ENCODE measurements at places on chromosomes 3 and 15.

DNA sequence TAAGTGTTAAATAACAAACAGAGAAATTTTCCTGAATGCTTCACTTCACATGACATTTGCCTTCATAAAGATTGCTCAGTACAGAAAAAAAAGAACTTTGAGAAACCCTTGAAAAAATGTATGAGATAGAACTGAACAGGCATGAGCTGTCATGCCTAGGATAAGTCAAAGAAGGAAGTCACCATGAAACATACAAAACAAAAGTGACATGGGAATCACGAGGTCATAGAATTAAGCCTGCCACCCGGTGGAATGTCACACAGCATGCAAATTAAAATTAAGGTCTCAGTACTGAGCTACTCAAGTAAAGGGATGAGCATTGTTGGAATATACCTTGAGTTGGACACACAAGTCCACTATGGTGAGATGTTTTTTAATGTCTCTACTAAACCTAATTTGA lies 652.5 kb upstream of the NECTIN3 start:
- DNase-seq, result no peak

GRCh38 chr3:38004415-38005075 lies 14.0 kb downstream of the VILL start:
- DNase-seq, result no peak

DNA sequence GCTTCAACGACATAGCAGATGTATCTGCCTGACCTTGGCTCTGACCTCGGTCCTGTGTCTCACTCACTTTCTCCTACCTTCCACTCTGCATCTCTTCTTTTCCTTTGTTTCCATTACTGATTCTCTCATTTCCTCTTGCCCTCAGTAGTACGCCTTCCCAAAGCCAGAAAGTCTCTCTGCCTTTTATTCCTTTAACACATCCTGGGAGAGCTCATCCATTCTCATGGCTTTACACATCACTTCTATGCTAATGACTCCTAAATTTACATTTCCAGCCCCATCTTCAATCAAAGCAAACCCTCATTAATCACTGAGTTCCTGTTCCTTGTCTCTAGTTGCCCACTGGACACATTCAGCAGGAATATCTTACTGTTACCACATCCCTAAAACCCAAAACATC lies 938.6 kb downstream of the NTRK3 start:
- no peak for DNase-seq

- no peak for DNase-seq
These were observed 32.6 kb downstream of the NMD3 start for GRCh38 chr3:161253711-161254110.

DNA sequence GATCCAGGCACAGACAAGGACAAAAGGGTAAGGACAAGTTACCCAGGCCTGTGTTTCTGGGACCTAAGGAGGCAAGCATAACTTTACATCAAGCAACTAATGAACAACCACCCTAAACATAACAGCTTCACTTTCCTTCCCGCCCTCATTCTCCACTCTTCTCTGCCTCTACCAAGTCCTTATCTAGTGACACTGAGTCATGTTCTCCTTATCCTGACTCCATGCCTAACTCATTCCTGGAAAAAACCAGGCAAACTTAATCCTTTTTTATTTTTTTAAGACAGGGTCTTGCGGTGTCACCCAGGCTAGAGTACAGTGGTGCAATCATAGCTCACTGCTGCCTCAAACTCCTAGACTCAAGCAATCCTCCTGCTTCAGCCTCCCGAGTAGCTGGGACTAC lies 44.5 kb downstream of the TMEM44 start:
- no peak for DNase-seq

- no peak for DNase-seq
These were observed 109.0 kb upstream of the NEDD4 start for GRCh38 chr15:56102441-56102840.

- DNase-seq, result no peak
These were observed 547 bp downstream of the NUP210 start for GRCh38 chr3:13419505-13420044.

- no peak for DNase-seq
These were observed 2.2 kb downstream of the C15orf39 start for GRCh38 chr15:75203908-75204263.

DNA sequence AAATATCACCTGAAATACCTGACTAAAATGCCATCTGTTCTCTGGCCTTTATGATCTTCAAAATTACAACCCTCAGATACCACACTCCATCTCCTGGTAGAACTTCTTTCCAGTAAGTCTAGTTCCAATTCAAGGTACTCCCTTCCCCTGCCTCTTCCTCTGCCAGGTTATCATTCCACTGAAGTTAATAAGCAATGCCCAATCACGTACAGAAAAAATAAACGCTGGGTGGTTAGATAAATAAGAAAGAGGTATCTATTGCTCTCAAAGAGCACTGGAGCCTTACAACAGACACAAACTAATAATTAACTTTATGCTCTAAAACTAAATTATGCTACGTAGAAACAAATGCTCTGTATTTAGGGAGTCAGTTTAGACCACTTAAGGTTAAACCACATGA lies 112.5 kb downstream of the MYO9A start:
- no peak for DNase-seq

DNA sequence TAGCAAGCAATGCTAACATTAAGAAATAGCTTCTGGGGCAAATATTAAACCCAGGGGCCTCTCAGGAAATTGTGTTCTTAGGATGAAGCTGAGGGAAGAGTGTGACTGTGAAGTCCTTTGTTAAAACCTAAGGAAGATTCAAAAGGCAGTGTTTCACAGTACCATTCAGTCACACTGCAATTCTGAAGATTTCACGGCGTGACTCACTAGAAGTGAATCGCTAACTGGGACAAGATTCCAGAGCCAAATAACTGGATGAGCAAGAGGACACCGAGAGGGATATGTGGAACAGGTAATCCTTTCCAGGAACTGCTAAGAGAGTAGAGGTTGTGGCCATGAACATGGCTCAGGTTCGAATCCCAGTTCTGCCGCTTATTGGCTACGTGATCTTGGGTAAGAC lies 61.8 kb upstream of the SMAD3 start:
- no peak for DNase-seq

- DNase-seq, result peak; percentile 85
These were observed 74.5 kb downstream of the BFSP2 start for GRCh38 chr3:133474251-133474801.

DNA sequence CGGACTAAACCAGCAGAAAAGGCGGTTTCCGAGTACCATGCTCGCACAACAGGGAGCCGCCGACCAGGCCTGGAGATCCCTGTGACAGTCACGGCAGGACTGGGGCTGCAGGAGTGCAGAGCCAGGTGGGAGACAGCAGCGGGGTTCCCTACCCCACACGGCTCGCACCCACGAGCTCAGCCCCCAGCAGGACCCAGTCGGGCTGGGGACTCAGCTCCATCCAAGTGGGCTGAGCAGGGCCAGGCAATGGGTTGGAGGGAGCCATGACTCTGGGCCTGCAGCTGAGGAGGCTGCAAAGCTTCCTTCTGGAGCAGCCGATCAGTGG lies 15.8 kb downstream of the XXYLT1 start:
- no peak for DNase-seq

DNA sequence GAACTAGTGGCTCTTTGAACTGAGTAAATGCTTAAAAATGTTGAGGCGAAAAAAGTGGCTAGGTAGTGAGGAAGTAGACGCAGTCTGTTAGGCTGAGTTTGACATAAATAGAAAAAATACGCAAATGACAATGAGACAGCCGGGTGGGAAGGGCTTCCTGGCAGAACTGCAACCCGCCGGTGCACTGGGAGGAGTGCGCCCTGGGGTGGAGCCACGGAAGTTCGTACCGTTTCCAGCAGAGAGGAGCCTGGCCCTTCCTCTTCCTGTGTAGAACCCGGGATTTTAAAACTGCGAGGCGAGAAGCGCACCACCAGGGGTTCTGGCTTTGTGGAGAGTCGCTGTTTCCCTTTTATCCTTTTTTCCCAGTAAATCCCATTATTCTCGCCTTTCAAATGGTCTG lies 602.6 kb downstream of the PYDC2 start:
- DNase-seq, result no peak

- DNase-seq, result no peak
These were observed 51.0 kb downstream of the CACNA2D3 start for GRCh38 chr3:54173371-54173770.

GRCh38 chr3:184380627-184381260 lies 890 bp downstream of the CHRD start:
- no peak for DNase-seq

DNA sequence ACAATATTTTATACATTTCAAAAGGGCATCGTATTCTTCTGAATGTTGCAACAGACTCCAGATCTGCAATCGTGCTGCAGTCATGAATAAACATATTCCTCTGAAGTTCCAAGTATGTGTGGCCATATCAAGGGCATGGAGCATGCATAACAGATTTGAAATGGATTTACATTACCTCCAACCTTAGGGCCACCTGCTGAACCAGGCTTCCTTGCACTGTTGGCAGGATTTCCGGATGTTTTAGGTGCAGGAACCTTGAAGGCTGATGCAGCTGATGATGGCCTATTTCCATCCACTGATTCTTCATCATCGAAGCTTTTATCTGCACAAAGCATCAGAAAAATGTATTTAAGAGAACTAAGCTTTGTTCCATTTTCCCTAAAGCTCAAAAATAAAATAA lies 73.5 kb downstream of the CLASP2 start:
- no peak for DNase-seq

DNA sequence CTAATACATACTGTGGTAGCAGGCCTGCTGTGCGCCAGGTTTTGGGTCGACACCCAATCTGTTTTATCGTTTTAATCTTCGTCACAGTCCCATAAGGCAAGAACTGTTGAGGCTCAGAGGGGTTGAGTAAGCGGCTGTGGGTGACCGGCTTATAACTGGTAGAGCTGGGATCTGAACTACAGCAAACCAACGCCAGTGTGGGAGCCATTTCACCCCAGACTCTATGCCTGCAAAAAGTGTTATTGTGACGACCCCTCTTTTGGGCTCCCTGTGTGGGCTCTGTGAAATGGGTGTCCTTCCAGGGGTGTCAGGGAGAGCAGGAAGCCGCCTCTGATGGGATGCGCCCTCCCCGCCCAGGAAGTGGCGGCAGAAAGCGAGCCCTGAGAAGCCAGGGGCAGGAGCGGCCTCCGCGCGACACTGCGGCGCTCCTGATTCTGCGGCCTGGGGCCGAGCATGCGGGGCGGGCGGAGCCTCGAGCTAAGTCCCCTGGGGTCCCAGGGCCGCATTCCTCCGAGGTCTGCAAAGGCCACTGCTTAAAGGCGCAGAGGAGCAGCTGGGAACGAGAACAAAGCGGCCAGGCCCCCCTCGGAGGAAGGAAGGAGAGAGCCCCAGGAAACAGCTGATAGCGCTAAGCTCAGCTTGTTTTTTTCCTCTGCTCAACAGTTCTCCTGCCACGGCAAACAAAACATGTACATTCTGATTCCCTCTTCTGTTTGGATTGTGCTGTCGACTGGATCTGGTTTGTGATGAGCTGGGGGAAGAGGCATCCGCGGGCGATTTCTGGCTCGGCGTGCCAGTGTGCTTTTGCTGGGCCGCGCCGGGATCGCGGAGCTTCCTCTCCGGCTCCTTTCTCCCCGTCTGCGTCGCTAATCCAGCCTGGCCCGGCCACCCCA lies 33.9 kb downstream of the GRK7 start:
- DNase-seq, result no peak

DNA sequence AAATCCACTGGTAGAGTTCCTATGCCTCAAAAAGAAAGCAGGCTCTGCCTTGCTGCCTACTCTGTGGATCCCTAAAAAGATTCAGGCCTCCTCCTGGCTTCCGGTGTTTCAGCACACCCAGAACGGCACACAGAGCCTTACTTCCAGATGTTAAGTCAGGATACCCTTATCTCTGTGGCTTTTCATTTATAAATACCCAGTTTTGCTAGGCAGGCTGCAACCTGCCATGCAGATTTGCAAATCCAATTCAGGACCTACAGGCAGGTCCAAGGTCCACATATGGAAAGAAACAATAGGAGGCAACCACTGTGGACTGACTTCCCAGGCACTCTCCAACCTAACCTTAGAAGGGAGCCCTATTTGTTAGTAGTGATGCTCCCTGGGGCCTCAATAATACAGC lies 30.7 kb downstream of the EFL1 start:
- DNase-seq, result no peak

GRCh38 chr3:101849714-101850245 lies 466 bp downstream of the NFKBIZ start:
- peak; percentile 37 for DNase-seq

DNA sequence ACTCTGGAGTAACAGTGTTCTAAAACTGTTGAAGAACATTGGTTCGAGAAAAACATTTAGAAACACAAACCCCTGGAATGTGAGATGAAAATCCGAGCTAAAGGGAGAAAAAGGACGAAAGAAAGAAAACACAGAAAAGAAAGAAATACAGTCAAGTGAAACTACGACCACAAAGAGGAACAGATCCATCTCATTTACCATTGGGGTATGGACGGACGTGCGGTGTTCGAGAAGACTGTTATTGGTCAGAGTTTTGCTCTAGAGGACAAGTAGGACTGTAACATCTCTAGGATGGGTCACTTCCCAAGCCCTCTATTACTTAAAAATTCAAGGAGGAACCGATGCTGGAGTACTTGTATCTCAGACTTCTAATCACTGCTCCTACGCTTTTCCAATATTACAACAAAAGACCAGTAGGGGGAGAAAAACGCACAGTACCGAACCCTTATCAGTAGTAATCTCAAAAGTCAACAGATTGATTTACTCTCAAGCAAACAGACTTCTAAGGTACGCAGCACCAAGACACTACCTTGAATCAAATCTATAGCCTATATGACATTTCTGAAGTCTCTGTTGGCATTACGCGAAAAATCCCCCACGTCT lies 1.1 kb upstream of the PIK3CA start:
- peak; percentile 72 for DNase-seq

- DNase-seq, result no peak
These were observed 44.8 kb downstream of the ZNF589 start for GRCh38 chr3:48285675-48286074.

DNA sequence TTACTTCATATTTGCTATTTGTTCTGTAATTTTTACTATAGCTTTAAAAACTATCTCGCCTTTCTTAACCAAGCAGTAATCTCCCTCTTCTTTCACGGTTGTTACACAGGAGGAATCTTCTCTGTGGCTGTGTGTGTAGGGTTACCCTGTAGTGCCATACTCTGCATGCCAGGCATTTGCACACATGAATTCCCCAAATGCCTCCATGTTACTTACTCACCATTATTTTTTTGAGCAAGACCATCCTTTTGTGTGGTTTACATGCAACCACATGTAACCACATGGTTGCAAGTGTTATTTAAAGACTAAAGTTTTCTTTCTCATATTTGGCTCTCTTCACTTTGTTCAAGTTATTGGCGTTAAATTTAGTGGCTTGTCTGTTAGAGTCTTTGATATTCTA lies 45.5 kb downstream of the HPS3 start:
- no peak for DNase-seq

- DNase-seq, result no peak
These were observed 92.1 kb upstream of the CHD2 start for GRCh38 chr15:92807971-92808571.

- DNase-seq, result no peak
These were observed 124.4 kb downstream of the HCN4 start for GRCh38 chr15:73244333-73244732.

- no peak for DNase-seq
These were observed 71.1 kb upstream of the PDZRN3 start for GRCh38 chr3:73695841-73696240.

- DNase-seq, result no peak
These were observed 41.7 kb downstream of the SNX4 start for GRCh38 chr3:125478326-125478725.

GRCh38 chr3:72891053-72891855 lies 3.4 kb downstream of the GXYLT2 start:
- DNase-seq, result no peak

Data from NCI-H1436 (cell line).